Islet precursor cell (in vitro differentiated cells): ENCODE measurements at places on chromosomes 12 and 14.

GRCh38 chr12:64696080-64696741 is 63.0 kb downstream of the GNS start:
- no peak for DNase-seq

DNA sequence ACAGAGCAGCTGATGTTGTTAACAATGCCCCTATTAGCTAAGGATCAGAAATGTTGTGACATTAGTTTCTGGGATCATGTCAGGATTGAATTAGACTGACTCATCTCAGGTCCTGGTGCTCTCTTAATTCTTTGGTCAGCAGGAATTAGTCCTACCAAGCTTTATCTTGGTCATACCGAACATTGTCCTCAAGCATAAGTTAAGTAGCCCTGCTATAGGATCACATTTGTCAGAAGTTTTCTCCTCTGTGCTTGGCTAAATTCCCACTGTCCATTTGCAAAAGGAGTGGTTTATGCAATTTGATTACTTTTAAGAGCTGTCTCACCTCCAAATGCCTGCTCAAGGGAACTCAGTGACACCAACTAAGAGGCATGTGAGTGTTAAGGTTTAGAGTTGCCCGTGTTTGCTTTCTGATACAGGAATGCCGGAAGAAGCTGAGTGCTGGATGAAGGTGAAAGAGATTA is 48.4 kb upstream of the IFNG-AS1 start:
- peak; percentile 80 for DNase-seq

- no peak for DNase-seq
These were observed 93.8 kb downstream of the LIN7A start for GRCh38 chr12:80843969-80844368.

- DNase-seq, result no peak
These were observed 4.9 kb downstream of the PEBP1 start for GRCh38 chr12:118140825-118141224.

DNA sequence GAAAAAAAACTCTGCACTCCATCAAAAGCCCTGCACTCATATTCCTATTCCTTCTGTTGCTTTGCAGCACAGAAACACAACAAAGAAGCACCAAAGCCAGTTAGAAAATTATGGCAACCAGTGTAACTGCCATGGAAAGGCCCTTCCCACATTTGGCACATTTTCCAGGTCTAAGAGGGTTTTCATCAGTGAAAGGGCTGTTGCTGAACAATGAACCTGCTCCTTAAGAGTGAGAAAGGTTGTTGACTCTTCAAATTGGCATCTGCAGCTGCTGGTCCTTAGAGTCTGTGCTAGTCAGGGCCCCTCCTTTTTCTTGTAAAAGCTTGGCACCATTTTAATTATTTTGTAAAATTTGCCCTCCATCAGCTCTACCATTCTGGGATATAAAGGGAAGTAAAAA is 378.7 kb upstream of the KITLG start:
- no peak for DNase-seq

- no peak for DNase-seq
These were observed 2.1 kb upstream of the TUBA1A start for GRCh38 chr12:49190974-49191373.

GRCh38 chr12:103505371-103506236 is 9.8 kb upstream of the C12orf42 start:
- DNase-seq, result peak; percentile 79

- DNase-seq, result no peak
These were observed 32.7 kb downstream of the KDM5A start for GRCh38 chr12:356276-356988.

DNA sequence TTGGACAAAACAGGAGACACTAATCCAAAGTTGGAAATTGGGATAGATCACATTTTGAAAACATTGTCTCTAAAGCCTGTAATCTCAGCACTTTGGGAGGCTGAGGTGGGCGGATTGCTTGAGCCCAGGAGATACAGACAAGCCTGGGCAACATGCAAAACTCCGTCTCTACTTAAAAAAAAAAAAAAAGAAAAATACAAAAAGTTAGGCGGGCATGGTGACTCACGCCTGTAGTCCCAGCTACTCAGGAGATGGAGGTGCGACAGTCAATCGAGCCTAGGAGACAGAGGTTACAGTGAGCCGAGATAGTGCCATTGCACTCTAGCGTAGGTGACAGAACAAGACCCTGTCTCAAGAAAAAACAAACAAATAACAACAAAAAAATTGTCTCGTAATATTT is 152.1 kb downstream of the MGAT4C start:
- no peak for DNase-seq

DNA sequence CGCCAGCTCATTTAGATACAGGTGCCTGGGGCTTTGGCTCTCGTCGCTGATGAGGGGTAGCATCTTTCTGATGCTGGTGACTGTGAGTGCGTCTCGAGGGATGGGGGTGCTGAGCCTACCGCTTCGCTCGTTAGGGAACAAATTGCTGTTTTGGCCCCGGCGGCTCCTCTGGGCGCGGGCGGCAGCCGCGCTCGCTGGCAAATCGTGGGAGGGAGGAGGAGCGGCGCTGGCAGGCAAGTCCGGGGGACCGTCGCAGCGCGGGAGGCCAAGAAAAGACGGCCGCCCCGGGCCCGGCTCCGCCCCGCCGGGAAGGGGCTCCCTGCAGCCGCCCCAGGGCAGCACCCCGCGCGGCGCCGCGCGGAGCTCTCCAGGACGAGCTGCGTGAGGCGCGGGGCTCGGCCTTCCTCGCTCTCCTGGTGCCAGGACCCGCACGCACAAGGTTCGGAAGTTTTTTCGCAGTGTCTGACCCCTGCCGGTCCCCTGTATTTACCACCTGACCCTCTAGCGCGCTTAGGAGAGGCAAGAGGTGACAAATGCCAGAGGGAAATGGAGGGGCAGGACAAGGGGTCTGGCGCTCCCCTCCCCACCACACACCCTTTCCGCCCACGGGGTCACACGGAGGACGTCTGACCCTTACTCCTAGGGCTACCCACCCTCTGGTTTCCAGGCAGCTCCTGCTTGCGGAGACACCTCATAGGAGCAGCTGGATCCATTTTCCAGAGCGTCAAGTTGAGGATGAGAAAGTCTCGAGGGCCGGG is 899 bp upstream of the KCNH3 start:
- DNase-seq, result peak; percentile 76

- DNase-seq, result no peak
These were observed 58.4 kb downstream of the SOX5 start for GRCh38 chr12:23891115-23891514.

- peak; percentile 82 for DNase-seq
These were observed 768 bp downstream of the CEP170B start for GRCh38 chr14:104865631-104866441.

GRCh38 chr12:90181216-90181615 is 472.6 kb upstream of the ATP2B1 start:
- DNase-seq, result no peak

DNA sequence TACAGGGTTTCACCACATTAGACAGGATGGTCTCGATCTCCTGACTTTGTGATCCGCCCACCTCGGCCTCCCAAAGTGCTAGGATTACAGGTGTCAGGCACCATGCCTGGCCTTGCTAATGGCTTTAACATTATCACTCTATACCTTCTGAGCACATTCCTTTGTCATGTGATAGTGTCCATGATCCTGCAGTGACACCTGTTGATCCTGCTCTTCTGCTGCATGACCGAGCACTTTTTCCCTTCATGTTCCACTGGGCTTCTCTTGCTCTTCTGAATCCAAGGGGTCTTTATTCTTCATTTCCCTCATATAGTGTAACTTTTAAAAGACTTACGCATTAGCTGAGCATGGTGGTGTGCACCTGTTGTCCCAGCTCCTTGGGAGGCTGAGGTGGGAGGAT is 11.6 kb downstream of the ZNF268 start:
- DNase-seq, result no peak

DNA sequence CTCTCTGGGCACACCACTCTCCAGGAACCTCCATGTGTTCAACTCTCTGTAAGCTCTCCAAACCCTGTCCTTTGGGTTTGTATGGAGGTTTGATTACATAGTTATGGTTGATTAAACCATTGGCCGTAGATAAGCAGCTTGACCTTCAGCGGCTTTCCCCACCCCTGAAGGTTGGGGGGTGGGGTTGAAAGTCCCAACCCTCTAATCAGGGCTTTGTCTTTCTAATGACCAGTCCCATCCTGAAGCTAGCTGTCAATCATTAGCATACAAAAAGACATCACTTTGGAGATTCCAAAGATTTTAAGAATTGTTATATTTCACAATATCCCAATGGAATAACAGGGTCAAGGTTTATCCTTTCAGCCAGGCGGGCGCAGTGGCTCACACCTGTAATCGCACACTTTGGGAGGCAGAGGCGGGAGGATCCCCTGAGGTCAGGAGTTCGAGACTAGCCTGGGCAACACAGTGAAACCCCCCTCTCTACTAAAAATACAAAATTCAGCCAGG is 8.4 kb downstream of the FAM186A start:
- DNase-seq, result peak; percentile 37
